ENCODE measurements at places on chromosomes 5 and 9.
A peak's percentile ranks its signal among the peaks of the same experiment; 100 is the strongest.

DNA sequence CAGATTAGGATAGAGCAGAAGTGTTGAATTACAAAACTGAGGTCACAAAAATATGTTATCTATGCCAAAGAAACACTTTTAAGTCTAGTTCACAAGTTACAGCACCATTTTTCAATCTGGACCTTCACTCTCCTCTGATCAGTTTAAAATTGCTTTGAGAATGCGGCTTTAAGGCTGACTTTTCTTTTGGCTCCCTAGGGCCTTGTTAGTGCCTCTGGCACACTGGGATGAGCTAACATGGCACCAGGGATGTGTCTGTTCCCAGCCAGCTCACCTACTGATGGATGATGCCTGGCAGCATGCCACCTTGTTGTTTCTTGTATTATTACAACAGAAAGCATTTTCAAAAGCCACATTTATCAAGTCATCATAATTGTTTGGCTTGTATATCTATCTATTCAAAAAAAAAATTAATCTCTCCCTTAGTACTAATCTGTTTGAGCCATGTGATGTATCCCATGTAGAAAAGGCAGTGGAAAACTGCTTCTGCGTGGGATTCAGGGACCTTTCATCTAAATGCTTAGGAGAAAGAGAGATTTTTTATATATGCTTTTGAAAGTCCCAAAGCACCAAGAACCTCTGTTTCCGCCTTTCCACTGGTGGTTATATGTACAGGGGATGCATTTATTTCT is 46.6 kb downstream of the ADAMTSL1 start:
- no peak for DNase-seq

DNA sequence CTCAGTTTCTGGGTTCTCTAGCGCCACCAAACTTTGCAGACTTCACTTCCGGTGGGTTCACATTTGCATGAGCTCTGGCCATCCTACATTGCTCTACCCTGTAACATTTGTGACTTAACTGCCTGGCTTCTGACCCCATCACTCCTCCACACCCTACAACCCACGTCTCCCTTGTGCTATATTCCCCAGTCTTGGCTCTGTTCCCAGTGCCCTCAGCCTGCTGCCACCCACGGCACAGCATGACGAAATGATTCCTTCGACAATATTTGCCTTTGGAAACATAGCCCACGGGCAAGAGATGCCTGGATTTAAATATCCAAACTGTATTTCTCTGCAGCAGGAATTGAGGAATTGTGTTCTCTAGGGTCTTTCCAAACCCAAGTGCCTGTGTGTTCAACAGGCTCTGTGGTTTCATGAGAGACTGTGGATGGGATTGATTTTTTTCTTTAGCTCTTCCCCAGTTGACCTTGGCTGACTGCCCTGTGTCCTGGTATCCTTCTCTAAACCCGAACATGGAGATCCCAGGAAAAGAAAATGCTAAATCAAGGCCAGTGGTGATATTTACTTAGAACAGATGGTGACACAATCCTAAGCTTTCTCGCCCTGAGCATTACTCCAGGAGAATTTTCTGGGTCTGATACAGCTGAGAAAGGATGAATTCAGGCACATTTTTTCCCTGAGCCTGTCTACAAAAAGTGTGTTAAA is 44.4 kb upstream of the GRIA1 start:
- DNase-seq: no peak

GRCh38 chr5:172641359-172642050 is 442 bp downstream of the NEURL1B start:
- DNase-seq: no peak

DNA sequence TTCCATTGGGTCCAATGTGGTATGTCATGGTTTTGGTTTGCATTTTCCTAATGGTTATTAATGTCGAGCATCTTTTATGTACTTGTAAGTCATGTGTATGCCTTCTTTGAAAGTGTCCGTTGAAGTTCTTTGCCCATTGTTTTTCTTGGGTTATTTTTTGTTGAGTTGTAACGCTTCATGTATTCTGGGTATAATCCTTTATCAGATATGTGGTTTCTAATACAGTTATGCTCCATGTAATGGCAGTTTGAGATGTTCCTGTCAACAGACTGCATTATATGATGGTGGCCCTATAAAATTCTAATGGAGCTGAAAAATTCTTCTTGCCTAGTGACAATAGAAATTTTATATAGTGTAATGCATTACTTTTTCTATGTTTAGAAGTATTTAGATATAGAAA is 17.2 kb downstream of the RIC1 start:
- DNase-seq: no peak

DNA sequence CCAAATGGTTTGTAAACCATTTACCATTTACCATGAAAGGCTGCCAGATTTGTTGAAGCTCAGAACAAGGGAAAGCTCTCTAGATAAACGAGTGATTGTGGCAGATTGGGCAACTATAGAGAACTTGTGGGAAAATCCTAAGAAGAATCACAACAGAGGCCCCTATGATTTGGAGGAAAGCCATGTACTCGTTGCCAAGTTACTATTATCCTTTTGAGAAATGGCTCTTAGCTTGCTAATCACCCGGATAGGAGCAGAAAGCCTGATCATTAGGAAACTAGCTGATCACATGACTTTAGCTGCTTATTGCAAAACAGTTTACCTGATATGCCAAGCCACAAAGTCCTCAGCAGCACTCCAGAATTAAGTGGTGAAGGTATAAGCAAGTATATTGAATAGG is 23.5 kb upstream of the ATG10 start:
- no peak for DNase-seq

DNA sequence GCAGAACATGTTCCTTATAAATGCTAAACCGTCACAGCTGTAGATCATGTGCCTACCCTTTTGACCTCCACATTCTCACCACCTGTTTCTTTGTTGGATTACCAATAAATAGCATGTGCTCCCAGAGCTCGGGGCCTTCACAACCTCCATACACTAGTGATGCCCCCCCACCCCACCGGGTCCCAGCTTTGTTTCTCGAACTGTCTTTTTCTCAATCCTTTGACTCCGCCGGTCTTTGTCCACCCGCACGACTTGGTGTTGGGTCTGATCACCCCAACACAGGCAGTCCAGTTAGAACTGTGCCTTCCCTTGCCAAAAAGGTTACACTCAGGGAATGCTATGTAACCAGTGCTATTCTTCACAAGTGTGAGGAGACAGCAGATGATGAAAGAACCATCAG is 485.9 kb upstream of the C9orf72 start:
- DNase-seq: no peak

- DNase-seq: no peak
These were observed 11.8 kb downstream of the NREP start for GRCh38 chr5:111745075-111745739.

- peak; percentile 93 for DNase-seq
These were observed 7.7 kb upstream of the CFAP157 start for GRCh38 chr9:127698985-127699670.

GRCh38 chr5:5615569-5615968 is 193.1 kb downstream of the ICE1 start:
- no peak for DNase-seq

- no peak for DNase-seq
These were observed 59.7 kb downstream of the PRELID2 start for GRCh38 chr5:145775411-145775810.

GRCh38 chr9:97793067-97793466 is 60.0 kb upstream of the FOXE1 start:
- DNase-seq: no peak

DNA sequence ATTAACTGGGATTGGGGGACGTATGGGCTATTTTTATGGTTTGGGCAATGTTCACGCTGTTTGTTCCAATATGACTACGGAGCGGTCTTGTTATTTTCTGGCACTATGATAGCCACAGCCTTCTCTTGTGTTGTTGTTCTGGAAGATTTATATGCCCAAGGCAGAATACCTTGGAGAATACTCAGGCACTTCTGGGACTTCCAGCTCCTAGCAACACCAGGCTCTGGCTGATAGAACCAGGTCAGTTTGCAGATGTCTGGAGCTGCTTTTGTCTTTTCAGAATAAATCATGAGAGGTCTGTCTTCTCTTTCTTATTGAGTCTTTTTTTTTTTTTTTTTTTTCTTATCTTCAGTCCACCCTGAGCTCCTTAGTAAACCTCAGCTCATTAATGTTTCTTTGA is 262.5 kb downstream of the MED10 start:
- DNase-seq: no peak

DNA sequence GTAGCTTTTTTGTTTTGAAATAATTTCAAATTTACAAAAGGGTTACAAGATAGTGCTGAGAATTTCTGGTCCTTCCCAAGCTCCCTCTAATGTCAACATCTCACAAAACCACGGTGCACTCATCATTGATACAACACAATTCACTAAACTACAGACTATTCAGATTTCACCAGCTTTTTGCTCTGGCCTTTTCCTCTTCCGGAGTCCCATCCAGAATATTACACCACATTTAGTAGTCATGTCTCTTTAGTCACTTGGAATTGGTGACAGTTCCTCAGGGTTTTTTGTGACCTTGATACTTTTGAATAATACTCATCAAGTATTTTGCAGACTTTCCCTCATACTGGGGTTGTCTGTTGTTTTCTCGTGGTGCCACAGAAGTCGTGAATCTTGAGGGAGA is 484.0 kb downstream of the GADD45G start:
- no peak for DNase-seq

GRCh38 chr9:32742296-32742695 is 41.0 kb upstream of the TMEM215 start:
- no peak for DNase-seq

DNA sequence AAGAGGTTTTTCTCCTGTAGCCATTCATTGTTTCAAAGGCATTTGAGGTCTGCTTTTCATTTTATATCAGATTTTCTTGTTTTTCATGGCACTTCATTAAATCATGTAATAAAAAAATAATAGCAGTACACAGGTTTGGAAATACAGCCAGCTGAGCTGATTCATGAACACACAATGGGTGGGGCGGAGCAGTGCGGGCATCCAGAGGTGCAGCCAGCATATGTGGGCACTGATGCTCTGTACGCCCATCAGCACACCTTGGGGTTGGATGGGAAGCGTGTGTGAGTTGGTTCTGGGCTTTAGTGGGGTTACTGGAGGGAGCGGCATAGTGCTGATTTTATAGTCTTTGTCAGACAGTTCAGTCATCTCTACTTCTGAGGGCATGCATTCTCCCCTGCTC is 54.2 kb upstream of the IRX4 start:
- DNase-seq: peak; percentile 30

GRCh38 chr9:127358023-127358535 is 38.9 kb upstream of the SLC2A8 start:
- DNase-seq: no peak

- no peak for DNase-seq
These were observed 41.0 kb downstream of the FGD3 start for GRCh38 chr9:92988215-92988768.

GRCh38 chr9:122897969-122898368 is 7.2 kb downstream of the RC3H2 start:
- DNase-seq: no peak

DNA sequence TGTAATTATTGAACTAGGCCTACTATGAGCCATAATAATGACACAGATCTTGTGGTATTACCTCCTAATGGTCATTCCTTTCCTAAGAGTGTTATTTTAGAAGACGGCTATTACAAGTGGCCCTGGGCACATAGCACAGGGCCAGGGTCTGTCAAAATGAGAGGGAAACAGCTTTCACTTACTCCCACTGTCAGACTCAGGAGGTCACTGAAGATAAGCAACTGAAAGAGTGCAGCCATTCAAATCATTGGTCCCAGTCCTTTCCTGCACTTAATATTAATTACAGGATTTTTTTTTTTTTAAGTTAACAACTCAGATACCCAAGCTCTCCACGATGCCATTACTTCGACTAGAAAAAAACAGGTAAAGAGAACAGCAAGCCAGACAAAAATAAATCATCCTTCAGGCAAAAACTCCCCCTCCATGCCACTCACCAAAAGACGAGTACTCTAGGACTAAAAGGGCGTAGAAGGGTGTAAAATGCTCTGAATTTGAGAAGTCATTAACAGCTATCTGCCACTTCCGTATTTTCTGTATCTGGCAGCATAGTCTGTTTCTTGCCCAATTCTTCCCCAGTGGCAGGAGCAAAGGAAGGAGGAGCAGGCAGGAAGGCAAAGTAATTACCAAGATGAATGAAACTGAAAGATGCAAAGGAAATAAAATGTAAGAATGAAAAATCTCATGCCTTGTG is 87.4 kb downstream of the ZNF608 start:
- no peak for DNase-seq

DNA sequence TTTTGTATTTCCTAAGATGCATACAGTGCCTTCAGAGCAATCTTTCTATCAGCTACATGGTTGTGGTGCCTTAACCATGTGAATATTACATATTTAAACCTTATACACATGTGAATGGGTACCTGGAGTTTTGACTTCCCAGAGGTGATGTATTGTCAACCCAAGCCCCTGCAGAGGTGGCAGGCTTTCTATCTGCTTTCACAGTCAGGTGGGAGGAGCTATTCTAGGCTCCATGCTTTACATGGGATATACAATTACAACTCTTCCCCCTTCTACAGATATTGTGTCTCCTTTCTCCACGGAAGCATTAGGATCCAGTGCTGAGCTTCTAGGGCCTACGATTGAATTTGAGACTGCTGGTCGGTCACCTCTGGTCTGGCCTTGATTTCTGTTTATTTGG is 89.8 kb upstream of the TUT7 start:
- no peak for DNase-seq

GRCh38 chr5:62198421-62198820 is 107.6 kb upstream of the KIF2A start:
- no peak for DNase-seq

DNA sequence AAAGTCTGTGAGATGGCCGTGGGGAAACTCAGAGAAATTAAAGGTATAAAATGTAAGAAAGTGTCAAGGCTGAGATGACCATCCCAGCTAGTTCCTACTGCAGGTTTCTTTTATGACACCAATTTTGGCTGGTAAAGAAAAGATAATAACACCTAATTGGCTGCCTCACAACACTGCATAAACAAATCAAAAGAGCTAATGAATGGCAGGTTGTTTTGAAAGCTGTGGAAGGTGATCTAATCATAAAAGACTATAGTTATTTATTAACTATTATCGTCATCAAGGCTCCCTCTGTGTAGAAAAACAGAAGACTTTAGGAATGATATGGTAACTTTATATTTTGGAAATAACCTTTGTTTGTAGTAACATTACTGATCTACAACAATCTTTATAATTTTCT is 3.5 kb upstream of the SPINK5 start:
- no peak for DNase-seq

- DNase-seq: no peak
These were observed 16.4 kb downstream of the NNT start for GRCh38 chr5:43619380-43619779.

- no peak for DNase-seq
These were observed 25.1 kb upstream of the PRDM12 start for GRCh38 chr9:130639124-130639765.

- no peak for DNase-seq
These were observed 508.4 kb downstream of the NFIB start for GRCh38 chr9:13805546-13805945.

- peak; percentile 72 for DNase-seq
These were observed 7.8 kb upstream of the DNAJC18 start for GRCh38 chr5:139446956-139447779.

GRCh38 chr5:173954671-173955521 is 34.1 kb upstream of the C5orf47 start:
- no peak for DNase-seq

GRCh38 chr9:104738452-104738851 is 9.0 kb upstream of the NIPSNAP3A start:
- no peak for DNase-seq

Data from activated naive CD4-positive, alpha-beta T cell treated with anti-CD3 and anti-CD28 coated beads, Interleukin-2, amount 50 U/mL, for 72 hours (primary cell).